ENCODE measurements at places on chromosomes 16 and 17.

GRCh38 chr17:36212966-36213365 is 2.1 kb downstream of the CCL4L2 start:
- no peak for DNase-seq

- no peak for DNase-seq
These were observed 276.2 kb upstream of the CCL2 start for GRCh38 chr17:33978889-33979288.

DNA sequence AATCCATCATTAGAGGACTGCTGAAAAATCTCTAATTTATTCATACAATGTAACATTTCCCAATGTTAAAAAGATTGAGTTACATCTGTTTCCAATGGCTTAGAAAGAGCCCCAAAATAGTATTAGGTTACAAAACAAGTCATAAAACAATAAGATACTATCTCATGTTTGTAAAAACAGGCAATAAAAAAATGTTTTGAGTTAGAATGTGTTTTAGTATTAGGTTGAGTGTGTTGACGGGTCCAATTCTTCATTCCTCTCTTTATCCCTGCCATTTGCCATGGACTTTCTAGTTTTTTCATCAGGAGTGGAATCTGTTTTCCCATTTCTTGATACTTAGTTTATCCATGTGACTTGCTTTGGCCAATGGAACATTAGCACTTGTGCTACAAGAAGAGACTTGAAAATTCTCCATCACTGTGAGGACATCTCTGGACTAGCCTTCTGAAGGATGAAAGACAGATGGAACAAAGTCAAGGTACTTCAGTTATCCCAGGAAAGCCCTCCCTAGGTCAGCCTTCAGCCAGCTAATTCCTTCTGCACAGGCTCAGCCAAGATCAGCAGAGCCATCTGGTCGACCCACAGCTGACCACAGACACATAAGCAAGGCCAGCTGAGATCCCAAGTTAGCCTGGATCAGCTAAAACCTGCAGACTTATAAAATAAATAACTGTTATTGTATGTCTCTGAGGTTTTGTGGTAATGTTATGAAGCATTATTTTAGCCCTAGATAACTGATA is 83.3 kb downstream of the HS3ST3A1 start:
- no peak for DNase-seq

- no peak for DNase-seq
These were observed 409.9 kb upstream of the ZFHX3 start for GRCh38 chr16:73457851-73458250.

GRCh38 chr16:74279805-74280204 is 16.8 kb upstream of the PSMD7 start:
- DNase-seq: no peak

- DNase-seq: no peak
These were observed 61.6 kb downstream of the MRTFB start for GRCh38 chr16:14132696-14133048.

GRCh38 chr17:19247473-19247872 is 10.3 kb downstream of the EPN2 start:
- DNase-seq: no peak

DNA sequence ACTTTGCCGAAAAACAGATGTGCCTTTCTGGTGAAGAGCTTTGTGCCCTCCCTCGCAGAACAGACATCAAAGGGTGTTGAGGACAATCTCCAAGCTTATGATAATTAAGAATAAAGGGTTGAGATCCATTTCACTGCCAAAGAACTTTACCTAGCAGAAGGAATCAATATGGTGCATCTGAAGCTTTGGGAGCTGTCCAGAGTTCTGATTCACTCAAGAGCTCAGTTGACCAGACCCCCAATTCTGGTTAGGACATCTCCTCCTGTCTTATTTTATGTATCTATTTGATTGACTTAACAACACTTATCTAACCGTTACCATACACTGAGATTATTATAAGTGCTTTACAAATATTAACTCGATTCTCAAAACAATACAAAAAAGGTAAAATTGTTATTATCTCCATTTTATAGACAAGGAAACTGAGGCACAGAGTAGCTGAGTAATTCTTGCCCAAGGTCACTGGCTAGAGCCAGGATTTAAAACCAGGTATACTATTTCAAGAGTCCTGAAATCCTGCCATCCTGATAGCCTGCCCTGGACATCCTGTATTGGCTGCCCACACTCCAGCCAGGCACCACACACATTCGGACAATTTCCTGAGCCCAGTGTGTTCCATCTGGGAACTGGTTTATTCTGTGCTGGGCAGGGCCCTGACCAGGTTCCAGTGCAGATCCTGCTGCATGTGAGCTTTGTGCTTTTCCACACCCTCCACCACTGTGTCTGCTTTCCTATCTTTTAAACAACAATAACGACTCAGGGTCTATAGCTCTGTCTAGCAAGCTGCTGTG is 29.8 kb downstream of the PITPNM3 start:
- peak; percentile 11 for DNase-seq

DNA sequence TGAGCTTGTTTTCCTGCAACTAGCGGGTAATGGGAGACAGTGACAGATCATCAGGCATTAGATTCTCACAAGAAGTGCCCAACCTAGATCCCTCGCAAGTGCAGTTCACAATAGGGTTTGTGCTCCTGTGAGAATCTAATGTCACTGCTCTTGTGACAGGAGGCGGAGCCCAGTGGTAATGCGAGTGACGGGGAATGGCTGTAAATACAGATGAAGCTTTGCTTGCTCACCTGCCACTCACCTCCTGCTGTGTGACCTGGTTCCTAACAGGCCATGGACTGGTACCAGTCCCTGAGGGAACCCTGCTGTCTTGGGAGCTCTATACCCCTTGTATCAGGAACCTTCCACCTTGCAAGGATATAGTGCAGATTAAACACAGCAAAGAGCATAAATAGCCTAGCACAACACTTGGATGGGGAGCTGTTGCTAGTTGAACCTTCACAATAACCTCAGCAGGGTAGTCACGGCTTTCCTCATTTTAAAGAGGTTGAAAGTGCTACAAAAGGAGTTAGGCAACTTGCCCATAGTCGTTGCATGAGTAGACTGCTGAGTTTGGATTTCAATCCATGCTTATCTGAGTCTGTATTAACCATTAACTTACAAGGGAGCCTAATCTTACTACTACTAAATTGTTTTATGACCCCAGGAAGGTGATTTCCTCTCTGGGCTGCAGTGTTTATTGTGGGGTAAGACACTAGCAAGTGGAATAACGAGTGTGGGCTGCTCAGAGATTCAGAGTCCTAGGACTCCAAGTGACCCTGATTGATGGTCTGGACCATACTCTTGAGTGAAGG is 156.6 kb upstream of the ZFHX3 start:
- no peak for DNase-seq

- no peak for DNase-seq
These were observed 28.8 kb downstream of the DYNLRB2 start for GRCh38 chr16:80569440-80570105.

- no peak for DNase-seq
These were observed 6.2 kb downstream of the GGA2 start for GRCh38 chr16:23504076-23504452.

DNA sequence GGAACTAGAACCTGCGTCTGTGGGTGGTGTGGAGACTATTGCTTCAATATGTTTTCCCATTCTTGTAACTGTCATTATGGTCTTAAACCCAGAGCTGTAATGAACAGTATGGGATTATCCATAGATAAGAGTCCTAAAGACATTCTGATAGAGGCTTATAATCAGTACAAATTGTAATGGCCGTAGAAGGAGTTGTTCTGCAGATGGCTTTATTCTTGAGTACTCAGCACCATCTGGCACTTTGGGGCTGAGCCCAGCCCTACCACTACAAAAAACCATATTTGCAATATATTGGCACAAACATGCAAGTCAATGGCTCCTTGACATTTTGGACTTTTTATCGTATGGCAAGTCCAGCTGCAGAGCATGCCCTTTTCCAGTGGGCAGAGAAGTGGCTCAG is 150.0 kb downstream of the HS3ST4 start:
- no peak for DNase-seq

- DNase-seq: peak; percentile 70
These were observed 757 bp downstream of the ORMDL3 start for GRCh38 chr17:39926588-39927100.
